Esophagus muscularis mucosa (tissue), 4 donors: ENCODE measurements at places on chromosomes 5 and 9. TPM values are rescaled to one million over a fixed set of nuclear protein-coding genes. Genes with fewer than 3 reads are reported as not detected.

- no peak for DNase-seq
Observed at GRCh38 chr9:122370303-122370702, 521 bp upstream of the PTGS1 start.

DNA sequence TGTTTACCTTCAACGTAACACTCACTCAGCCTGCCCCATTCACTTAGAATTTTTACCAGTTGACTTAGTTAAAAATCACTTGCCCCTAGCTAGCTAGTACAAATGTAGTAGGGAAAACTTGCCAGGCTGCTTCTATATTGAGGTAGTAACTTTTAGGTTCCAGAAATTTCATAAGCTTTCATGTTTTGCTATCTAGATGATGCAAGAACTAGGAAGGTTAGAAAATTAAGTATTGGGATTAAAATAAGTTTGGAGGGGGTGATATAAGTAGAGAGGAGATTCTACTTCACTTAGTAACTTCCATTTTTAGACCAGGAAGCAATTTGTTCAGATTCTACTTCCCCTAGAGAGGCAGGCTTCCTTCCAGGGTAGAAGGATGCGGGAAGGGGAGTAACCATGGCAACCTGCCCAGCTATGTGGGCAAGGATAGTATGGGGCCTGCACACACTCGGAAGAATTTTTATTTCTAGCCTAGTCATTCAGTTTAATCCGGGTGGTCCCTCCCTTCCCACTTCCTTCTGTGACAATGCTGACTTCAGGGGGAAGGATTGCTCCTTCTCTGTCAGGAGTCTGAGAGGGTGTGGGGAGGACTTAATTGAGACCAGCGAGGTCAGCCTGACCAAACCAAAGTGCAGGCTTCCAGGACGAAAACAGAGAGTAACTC lies 4.2 kb downstream of the DAB2 start:
- DNase-seq = peak; percentile 94

DNA sequence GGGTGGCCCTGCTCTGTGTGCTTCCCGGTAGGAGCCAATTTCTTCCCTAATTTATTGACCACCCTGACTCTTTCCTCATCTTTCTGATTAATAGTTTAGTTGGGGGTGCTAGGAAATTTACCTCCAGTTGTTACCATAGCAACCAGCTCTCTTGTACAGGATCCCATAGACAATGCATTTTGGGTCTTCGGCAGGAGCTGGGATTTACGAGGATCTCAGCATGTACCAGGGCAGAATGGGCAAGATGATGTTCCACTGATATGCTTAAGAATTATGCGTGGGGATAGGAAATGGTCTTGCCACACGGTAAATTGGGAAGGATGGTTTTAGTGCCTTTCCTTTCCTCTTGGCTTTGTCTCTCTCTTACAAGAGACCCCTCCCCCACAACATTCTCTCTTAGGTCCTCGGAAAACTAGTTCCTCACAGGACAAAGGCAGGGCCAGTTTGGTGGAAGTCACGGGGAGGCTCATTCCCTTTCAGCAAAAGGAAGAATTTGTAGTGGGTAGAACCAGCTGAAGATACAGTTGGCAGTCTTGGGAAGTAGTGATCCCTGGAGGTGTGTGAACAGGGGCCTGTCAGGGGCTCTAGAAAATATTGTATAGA lies 133.4 kb upstream of the SHB start:
- no peak for DNase-seq

DNA sequence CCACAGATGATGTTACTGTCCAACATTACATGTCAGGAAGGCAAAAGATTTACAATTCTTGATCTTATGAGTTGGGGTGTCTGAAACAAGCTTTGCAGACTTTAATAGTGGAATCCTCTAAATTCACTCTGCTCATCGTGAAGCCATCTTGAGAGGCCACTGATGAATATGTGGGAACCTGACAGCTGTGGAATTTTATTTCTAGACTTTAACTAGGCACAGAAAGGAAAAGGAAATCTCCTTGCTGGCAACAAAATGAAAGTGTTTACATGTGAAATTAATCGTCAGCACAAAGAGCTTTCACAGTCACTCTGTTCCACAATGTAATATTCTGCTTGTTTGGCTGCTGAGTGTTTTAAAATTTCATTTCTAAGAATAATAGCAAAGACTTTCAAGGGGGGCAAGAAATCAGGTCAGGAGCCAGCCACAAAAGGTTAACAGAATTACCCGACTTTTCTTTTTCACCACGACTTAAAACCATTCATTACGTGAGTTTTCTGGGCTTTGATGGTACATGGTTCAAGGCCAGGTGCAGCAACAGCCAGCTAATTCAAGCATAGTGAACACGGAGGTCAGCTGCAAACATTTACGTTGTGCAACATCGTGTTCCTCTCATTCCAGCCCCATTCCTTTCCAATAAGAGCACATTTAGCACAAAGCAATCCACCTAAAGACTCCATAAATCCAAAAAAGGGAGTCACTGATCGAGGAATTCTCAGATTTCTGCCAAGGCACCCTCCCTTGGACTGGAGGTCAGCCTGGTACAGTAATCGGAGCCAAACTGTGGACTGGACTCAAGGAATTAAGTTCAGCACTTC lies 14.6 kb downstream of the NREP start:
- DNase-seq = no peak

GRCh38 chr5:75510417-75510835 lies 1.0 kb downstream of the CERT1 start:
- DNase-seq = no peak

Gene PAX5
- not detected for total RNA-seq

Gene DAPK1
- 84.6 TPM for total RNA-seq

DNA sequence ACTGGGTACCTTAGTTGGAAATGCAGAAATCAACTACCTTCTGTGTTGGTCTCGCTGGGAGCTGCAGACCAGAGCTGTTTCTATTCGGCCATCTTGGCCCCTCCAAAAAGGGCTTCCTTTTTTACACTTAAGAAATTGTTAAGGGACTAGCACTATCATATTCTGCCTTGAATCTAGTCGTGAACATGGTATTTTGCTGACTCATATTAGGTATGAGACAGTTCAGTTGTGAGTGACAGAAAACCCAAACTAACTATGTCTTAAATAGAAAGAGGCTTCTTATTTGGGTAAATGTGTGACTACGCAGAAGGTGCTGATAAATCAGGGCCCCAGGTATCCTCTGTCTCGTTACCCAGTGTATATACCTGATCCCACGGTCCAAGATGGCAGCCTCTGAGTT lies 298.2 kb downstream of the EDIL3 start:
- no peak for DNase-seq
